Activated T-cell treated with anti-CD3 and anti-CD28 coated beads for 24 hours (primary cell): ENCODE measurements at places on chromosomes 12 and 14.

GRCh38 chr12:107929436-107929835 is 154.9 kb downstream of the ASCL4 start:
- no peak for DNase-seq

- DNase-seq, result peak; percentile 29
These were observed 794 bp downstream of the RCOR1 start for GRCh38 chr14:102593061-102593824.

DNA sequence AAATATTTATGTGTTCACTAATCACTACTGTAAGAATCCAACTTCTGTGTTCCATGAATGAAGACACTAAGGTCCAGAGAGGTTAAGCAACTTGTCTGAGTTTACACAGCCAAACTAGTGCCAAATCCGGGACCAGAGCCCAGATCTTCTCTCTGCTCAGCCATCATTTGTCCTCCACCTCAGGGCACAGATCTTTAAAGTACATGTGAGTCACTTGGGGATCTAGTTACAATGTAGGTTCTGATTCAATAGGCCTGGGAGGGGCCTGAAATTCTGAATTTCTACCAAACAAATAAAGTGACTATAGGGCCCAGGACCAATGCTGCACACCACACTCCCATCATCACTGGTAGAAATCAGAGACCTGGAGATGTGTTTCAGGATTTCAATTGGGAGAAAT is 162.9 kb downstream of the GXYLT1 start:
- no peak for DNase-seq

GRCh38 chr12:59010941-59011340 is 90.6 kb upstream of the LRIG3 start:
- no peak for DNase-seq

GRCh38 chr12:124677552-124678356 is 110.3 kb upstream of the NCOR2 start:
- no peak for DNase-seq

DNA sequence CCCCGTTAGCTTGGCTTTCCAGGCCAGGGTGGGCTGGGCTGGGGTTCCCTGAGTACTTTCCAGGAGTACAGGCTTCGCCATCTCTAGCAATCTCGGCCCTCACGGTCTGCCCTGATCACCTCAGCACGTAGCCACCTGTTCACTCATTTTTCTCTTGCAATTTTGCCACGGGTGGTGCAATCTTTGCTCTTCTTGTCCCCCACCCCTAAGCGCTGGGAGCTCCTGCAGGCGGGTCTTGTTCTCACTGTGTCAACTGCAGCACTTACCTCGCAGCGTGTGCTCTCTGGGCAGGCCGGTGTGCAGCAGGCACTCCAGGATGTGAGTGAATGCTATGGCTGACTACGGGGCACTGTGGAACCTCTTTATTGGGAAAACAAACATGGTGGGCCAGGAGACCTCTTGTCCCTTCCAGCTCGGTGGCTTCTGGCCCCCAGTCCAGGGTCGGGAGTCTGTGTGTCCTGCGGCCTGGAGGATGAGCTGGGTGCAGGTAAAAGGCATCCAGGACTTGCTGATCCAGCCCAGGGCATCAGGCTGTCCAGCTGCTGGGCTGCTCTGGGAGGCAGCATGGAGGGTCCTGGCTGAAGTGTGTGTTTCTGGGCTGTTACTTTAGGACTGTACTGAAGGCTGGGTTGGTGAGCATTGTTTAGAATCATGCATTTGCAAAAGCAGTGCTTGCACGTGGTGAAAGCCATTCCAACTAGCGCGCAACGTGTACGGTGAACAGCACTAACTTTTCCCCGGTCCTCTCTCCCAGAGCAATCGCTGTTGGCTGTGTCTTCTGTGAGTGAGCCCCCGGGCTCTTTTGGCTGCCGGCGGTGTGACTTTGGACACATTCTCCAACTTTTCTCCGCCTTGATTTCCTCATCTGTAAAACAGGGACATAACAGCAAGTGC is 1.5 kb upstream of the ULK1 start:
- DNase-seq, result no peak

DNA sequence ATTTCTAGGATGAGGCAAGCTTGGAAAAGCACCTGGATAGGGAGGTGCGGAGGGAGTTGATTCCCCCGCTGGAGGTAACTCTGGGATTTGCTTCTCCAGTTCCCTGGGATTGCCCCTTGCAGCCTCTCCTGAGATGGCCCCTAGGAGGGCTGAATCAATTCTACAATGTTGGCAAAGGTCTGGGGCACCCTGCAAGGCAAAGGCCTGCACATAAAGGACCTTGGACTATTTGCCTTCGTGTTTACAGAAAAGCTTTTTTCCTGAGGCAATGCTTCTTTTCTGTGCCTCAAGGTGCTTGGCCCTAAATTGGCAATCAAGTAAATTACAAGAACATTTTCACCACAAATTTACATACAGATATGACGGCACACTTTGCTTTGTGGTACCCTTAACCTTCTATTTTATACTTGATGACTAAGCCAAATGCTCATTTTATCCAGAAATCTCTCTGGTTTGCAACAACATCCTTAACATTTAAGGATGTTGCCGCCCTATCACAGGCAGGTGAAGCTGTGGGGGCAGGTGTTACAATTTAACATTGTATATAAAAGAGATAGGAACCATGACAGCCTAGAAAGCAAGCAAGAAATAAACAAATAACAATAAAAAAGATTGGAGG is 40.3 kb downstream of the TIMELESS start:
- no peak for DNase-seq

DNA sequence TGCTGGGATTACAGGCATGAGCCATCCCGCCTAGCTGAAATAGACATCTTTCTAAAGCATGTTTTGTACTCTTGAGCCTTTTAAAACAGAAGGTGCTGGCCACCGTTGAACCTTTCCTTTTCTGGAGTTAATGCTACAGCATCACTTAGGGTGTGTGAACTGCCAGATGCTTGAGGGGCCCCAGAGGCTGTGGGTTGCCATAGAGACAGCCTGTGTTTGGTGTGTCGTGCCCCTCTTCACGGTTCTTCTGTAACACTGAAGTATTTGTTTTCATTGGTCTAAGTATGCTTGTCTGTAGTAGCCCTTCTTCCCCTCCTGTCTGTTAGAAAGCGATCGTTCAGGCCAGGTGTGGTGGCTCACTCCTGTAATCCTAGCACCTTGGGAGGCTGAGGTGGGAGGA is 30.8 kb downstream of the PLEKHG3 start:
- DNase-seq, result no peak

DNA sequence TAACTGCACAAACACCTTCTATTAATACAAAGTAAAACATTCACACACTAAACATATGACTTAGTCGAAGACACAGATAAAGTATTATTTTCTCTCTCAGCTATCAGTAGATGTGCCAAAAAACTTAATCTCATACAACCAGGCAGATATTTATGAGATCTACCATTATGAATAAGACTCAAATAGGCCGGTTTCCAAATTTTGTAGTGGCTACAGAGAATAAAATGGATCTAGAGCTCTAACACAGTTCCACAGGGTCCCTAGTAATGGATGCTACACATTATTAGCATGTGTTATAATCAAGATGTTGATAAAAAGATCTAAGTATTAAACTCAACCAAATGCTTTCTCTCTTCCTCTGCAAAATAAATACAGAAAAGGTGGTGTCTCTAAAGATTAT is 10.4 kb downstream of the SAV1 start:
- DNase-seq, result no peak

GRCh38 chr14:56073799-56074198 is 44.4 kb upstream of the PELI2 start:
- no peak for DNase-seq

DNA sequence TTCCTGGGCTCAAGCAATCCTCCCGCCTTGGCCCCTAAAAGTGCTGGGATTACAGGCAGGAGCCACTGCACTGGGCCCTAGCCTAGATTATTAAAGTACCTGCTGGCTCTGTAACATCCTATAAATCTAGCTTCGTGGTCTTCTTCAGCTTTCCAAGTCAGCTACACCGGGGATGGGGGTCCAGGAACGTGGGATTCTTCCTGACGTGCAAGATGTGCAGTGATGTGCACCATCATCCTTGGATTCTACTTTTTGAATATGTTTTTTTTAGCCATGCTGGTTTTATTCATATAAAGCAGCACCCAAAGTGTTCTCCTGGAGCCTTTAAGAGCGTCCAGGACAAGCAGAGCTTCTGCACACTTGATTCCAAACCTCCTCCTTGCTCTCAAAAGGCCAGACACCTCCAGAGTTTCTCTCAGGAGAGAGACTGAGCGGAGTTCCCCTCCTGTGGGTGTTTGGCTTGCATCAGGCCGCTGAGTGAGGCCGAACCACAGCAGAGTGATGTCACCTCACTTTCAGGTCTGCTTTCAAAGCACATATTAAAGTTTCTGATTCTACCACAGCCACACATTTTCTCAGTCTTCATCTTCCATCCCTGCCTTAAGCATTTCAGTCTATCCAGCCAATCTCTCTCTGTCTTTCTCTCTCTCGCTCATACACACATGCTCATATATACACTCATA is 33.4 kb downstream of the VCPKMT start:
- peak; percentile 79 for DNase-seq

DNA sequence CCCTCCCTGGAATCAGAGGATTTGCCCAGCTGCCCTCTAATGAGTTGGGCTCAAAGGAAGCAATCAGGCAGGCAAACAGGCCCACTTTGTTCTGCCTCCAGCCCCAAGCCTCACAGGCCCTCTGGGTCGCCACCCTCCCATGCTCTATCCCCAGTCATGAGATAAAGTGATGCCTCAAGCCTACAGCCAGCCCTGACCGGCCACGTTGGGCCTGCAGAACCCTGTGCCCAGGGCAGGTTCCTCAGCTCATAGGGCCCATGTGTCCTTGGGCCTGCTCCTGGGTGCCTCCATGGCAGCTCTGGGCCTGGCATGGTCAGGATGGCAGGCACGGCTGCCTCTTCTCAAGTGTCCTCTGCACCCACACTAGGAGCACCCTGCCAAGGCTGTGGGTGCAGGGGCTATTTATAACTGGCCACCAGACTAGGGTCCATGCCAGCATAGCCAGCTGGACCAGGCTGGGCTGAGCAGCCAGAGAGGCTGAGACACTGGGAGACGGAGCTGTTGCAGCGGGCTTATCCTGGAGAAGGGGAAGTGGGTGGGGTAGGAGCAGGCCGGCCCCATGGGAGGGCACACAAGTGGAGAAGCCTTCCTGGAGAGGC is 20.2 kb downstream of the HDAC7 start:
- no peak for DNase-seq

DNA sequence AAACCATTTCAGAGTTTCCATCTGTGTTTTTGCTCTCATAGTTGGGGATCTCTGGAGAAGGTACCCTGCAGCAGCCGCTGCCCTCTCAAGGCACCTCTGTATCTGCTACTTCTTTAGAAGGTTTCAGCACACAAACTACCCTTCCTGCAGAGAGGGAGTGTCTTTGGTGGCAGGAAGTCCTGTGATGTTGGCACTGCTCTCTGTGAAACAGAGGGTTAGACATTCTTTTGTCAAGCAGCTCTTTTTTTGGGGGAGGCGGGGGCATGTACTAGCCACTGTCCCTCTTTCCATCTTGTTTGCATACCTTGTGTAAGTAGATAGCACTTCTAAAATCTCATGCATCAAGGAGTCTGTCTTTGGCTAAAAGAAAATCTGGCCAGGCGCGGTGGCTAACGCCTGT is 352.6 kb downstream of the BMP4 start:
- DNase-seq, result no peak
